ENCODE measurements at places on chromosomes 13 and 19.

GRCh38 chr13:110067355-110068175 lies 239.4 kb downstream of the COL4A1 start:
- no peak for DNase-seq

DNA sequence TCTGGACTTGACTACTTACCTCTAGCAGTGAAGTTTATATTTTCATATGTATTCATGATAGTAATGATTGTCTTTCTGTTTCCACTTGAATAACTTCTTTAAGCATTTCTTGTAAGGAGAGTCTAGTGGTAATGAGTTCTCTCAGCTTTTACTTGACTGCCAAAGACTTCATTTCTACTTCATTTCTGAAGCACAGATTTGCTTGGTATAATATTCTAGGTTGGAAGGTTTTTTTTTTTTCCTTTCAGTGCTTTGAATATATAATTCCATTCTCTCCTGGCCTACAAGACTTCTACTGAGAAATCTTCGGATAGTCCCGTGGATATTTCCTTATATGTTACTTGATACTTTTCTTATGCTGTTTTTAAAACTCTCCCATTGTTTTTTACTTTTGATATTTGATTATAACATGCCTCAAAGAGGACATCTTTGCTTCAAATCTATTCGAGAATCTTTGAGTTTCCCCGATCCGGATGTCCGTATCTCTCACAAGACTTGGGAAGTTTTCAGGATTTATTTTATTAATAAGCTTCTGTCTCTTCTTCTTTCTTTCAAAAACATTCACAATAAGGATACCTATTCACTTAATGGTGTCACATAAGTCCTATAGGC lies 1560.0 kb downstream of the PCDH9 start:
- no peak for DNase-seq

- DNase-seq = no peak
Measured at GRCh38 chr19:13557756-13558398, 51.6 kb upstream of the CACNA1A start.

DNA sequence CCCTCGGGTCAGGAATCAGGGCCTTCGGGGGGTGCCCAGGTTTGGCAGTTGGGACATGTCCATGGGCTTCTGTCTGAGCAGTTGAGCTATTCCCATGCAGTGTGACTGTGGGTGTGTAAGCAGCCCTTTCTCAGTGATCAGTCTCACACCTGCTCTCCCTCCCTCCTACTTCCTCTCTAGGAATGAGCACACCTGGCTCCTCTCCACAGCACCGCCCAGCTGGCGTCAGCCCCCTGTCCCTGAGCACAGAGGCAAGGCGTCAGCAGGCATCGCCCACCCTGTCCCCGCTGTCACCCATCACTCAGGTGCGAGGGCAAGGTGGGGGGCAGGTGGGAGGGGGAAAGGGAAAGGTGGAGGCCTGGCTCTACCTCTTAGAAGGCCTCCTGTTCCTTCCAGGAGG lies 25.9 kb downstream of the COMP start:
- no peak for DNase-seq

- no peak for DNase-seq
Measured at GRCh38 chr19:6963937-6964336, 57.3 kb downstream of the MBD3L2B start.

GRCh38 chr13:60355056-60355455 lies 42.0 kb upstream of the TDRD3 start:
- no peak for DNase-seq

DNA sequence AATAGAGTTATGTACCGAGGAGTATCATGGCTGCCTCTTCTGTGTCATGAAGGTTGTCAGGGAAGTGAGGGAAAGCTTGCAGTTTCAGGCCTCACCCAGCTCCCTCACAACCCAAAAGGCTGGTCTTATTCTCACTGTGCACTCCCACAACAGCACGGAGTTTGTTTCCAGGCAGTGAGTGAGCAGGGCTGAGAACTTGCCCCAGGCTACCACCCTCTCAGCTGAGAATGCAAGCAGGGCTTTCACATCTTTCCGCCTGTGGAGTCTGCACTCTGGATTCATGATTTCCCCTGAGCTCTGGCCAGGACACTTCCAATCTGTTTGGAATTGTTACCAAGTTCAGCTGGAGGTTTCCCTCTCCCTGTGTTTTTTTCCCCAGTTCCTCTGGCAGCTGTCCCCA lies 2284.7 kb upstream of the PCDH20 start:
- DNase-seq = no peak

- no peak for DNase-seq
Measured at GRCh38 chr13:92668157-92668556, 558.5 kb upstream of the GPC6 start.

GRCh38 chr13:91401920-91402319 lies 3.5 kb downstream of the GPC5 start:
- no peak for DNase-seq

GRCh38 chr19:39430675-39431593 lies 4.8 kb downstream of the RPS16 start:
- no peak for DNase-seq

GRCh38 chr19:35861640-35862160 lies 5.0 kb downstream of the KIRREL2 start:
- no peak for DNase-seq

DNA sequence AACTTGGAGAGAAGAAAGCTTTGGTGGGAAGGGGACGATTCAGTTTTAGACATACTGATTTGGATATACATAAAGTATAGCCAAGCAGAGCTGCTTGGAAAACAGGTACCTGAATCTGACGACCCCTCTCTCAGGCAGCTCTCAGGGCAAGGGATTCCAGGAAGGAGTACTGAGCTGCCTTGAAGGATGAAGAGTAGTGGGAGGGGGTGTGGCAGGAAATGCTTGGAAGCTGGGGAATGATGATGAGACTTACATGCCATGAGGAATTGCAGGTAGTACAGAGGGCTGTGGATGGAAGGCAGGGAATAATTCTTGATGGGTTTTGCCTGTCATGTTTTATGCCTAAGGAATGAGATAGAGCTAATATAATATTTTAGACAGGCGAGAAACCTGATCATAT lies 38.7 kb downstream of the HTR2A start:
- no peak for DNase-seq

- DNase-seq = no peak
Measured at GRCh38 chr13:111554539-111555267, 234.3 kb downstream of the TEX29 start.

DNA sequence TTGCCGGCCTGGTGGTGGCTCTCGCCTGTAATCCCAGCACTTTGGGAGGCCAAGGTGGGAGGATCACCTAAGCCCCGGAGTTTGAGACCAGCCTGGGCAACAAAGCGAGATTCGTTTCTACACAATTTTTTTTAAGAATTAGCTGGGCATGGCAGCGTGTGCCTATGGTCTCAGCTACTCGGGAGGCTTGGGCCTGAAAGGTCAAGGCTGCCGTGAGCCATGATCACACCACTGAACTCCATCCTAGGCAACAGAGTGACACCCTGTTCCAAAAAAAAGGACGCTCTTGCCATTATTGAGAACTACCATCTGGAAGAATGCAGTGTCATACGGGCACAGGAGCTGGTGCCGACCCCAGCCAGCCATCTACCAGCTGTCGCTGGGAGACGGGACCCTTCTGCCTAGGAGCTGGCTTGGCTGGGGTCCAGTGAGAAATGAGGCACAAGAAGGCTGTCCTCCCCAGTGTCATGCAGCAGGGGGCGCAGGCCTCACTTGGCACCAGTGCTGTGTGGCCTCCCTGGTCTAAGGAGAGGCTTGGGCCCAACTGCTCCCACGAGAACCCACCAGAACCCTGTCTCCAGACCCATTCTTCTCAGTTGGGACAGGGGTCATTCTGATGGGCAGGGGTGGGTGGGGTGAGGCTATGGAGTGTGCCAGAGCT lies 12.2 kb upstream of the RELB start:
- DNase-seq = peak; percentile 85

- DNase-seq = peak; percentile 8
Measured at GRCh38 chr13:39263033-39263432, 224.8 kb downstream of the NHLRC3 start.

- DNase-seq = no peak
Measured at GRCh38 chr13:110103534-110103933, 203.4 kb downstream of the COL4A1 start.

GRCh38 chr19:5951338-5951861 lies 26.5 kb downstream of the RANBP3 start:
- DNase-seq = no peak

DNA sequence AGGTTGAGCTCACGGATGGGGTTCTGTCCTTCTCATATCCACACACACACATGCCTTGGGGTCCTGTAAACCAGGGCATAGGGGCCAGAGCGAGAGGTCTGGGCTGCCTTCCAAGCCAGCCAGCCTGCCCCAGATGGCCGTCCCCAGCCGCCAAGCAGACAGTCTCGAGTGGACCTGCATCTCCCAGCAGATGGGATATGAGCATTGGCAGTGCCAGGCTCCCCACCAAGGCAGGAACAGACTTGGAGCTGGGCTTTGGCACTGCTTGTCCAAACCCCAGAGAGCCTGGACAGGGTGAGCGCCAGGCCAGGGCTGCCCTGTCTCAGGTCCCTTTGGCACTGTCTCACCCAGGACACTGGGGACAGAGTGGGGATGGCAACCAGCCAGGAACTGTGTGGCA lies 130.4 kb downstream of the DPF1 start:
- no peak for DNase-seq

- DNase-seq = no peak
Measured at GRCh38 chr13:75416327-75417011, 65.5 kb downstream of the TBC1D4 start.

DNA sequence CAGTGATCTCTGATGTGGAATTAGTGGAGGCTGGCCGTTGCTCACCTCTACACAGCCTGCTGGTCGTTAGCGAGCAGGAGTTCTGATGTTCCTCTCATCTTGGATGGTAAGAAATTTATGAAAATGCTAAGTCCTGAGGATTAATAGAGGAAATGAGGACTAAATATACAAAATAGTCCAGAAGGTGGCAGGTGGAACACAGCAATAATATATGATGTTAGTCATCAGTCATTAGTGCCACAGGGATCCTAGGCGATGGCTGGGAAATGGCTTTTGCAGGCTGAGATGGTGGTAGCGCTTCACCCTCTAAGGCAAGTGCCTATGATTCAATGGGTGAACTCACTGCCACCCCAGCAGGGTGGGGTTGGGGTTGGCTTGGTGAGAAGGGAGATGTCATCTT lies 338.6 kb upstream of the TMTC4 start:
- DNase-seq = no peak

- no peak for DNase-seq
Measured at GRCh38 chr13:93173654-93174053, 53.0 kb upstream of the GPC6 start.

GRCh38 chr19:56848166-56848565 lies 7.6 kb upstream of the PEG3 start:
- DNase-seq = no peak

- DNase-seq = no peak
Measured at GRCh38 chr19:11580116-11580515, 2.7 kb upstream of the ACP5 start.

GRCh38 chr19:35689836-35690235 lies 14.5 kb upstream of the ZBTB32 start:
- no peak for DNase-seq

- DNase-seq = no peak
Measured at GRCh38 chr19:33420821-33421220, 47.3 kb downstream of the CEBPG start.

- DNase-seq = peak; percentile 45
Measured at GRCh38 chr19:34428549-34429285, 536 bp downstream of the UBA2 start.

GRCh38 chr19:1070576-1070930 lies 3.6 kb downstream of the ARHGAP45 start:
- no peak for DNase-seq

- no peak for DNase-seq
Measured at GRCh38 chr13:47303626-47304025, 406.8 kb upstream of the HTR2A start.

DNA sequence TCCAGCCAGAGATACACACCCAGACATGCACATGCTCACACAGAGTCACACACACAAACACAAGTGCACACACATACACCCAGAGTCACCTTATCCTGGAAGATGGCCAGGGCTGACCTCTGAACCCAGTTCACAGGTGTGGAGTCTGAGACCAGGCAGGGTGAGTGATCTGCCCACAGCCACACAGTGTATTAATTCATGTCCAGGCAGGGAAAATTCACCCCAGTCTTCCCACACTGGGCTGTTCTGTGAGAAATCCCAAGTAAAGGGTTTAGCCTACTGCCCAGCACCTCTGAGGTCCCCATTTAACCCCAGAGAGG lies 2.0 kb downstream of the POU2F2 start:
- DNase-seq = no peak

DNA sequence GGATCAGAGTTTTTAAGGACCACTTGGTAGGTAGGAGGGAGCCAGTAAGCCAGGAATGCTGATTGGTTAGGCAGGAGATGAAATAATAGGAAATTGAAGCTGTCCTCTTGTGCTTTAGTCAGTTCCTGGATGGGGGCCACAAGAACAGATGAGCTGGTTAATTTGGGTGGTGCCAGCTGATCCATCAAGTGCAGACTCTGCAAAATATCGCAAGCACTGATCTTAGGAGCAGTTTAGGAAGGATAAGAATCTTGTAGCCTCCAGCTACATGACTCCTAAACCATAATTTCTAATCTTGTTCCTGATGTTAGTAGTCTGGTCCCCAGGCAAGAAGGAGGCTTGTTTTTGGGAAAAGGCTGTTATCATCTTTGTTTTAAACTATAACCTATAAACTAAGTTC lies 117.9 kb upstream of the GPR12 start:
- no peak for DNase-seq

GRCh38 chr13:112465251-112466131 lies 89.3 kb downstream of the SPACA7 start:
- DNase-seq = no peak

- DNase-seq = no peak
Measured at GRCh38 chr13:30796132-30796572, 60.8 kb downstream of the ALOX5AP start.

DNA sequence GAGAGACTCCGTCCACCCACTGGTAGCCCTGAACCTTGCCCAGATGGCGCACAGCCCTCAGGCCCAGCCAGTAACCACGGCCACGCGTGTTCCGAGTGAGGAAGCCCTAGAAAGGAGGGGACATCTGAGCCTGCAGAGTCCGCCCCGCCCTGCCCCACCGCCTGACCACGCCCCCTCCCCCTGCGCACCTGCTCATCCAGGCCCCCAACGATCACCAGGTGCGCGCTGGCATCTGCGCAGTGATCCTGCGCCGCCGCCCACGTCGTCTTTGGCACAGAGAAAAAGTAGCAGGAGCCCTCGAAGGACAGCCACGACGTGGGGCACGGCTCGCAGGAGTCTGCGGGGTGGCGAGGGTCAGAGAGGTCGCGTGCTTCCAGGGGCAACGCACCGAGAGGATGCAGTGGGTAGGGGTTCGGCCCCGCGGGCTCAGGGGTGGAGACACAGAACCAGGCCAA lies 2.1 kb downstream of the CLEC4G start:
- DNase-seq = no peak

- no peak for DNase-seq
Measured at GRCh38 chr13:63190219-63190618, 1774.6 kb upstream of the PCDH20 start.

DNA sequence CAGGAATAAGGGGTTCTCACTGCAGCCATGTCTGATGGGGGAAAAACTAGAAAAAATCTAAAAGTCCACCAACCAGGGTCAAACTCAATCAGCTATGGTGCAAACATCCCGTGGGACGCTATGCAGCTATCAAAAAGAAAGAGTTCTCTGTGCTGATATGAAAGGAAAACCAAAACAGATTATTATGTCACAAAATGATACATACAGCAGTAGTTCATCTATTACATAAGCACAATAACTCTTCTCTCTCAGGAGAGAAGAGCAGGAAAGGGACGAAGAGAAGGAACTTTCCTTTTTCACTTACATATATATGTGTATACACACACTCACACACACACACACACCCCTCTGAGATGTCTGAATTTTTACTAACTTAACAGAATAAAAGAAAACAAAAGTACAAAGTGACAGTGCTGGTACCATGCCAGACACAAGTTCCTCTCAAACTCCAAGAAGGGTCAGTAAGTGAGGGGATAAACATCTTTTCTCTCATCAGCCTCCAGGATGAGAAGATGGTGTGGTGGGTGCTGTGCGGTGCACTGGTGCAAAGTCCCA lies 2.9 kb upstream of the FKRP start:
- DNase-seq = no peak

Measured in GM12892 (cell line).